ENCODE measurements at places on chromosomes 7 and 10.

DNA sequence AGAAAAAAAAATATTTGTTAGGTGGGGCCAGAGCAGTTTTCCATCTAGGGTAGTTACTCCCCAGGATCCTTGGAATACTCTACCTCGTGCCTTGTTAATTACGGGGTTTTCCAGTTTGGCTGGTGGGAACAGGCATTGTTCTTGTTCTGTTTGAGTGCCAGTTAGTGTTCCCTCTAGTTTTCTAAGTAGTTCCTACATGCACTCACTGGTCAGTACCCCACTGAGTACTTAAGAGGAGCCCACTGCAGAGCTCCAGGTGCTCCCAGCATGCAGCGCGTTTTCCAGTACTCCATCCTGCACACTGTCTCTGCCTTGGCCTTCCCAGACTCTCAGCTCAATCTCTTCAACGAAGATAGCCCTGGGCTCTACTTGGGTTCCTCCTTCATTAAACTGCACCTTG, 58.0 kb downstream of the AHCYL2 start:
- no peak for DNase-seq

GRCh38 chr7:39299695-39300094, 266.5 kb upstream of the YAE1 start:
- peak; percentile 9 for DNase-seq

- no peak for DNase-seq
Measured at GRCh38 chr10:92384741-92385140, 93.8 kb downstream of the MARCHF5 start.

- DNase-seq, result no peak
Measured at GRCh38 chr10:59968705-59969104, 62.3 kb upstream of the CCDC6 start.

- DNase-seq, result no peak
Measured at GRCh38 chr10:46237815-46238510, 48.8 kb upstream of the ANTXRL start.

- no peak for DNase-seq
Measured at GRCh38 chr7:110007320-110008063, 1083.4 kb upstream of the LRRN3 start.

DNA sequence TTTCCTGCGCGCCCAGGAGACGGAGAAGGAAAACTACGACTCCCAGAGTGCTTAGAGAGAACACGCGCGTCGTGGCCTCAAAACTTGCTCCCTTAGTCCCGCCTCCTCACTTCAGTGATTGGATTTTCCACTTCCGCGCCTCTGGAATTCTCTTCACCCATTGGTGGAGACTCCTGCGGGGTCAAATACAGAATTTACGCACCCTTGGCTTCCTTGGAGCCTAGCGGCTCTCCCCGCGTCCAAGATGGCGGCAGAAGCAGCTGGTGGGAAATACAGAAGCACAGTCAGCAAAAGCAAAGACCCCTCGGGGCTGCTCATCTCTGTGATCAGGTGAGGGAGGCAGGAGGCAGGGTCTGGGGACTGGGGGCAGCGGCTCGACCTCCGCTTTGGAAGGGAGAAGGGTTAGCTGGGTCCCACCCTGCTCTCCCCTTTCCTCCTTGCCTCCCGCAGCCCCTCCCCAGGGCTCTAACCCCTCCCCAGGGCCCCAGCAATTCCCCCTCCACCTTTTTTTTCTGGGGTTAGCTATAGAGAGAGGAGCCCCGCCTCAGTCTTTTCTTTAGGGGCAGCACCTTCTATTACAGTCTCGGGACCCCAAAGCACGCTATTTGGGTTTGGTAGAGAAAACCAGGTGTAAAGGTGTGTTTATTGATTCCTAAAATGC, at the start of gene EXOC4:
Gene EXOC4 (plus strand): TSS at position 221 of the 661 bp plus-strand sequence.
- peak; percentile 96 for DNase-seq

- no peak for DNase-seq
Measured at GRCh38 chr7:107652642-107653041, 8.0 kb upstream of the SLC26A4 start.

DNA sequence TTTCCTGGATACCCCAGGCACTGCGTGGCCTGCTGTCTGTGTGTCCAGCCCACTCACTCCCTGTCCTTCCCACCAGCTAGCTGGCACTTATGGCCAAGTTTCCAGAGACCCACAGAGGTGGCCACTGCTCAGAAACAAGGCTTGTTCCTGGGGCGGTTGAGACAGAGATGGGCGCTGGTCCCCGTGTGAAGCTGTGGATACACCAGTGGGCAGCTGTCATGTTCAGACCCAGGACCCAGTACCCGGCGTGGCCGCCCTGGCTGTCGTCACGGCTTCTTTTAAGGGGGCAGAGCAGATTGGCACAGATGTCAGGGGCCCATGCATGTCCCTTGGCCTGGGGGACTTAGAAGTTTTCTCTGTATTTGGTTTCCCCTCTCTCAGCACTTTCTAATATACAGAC, 36.3 kb downstream of the FOXL3 start:
- DNase-seq, result no peak

DNA sequence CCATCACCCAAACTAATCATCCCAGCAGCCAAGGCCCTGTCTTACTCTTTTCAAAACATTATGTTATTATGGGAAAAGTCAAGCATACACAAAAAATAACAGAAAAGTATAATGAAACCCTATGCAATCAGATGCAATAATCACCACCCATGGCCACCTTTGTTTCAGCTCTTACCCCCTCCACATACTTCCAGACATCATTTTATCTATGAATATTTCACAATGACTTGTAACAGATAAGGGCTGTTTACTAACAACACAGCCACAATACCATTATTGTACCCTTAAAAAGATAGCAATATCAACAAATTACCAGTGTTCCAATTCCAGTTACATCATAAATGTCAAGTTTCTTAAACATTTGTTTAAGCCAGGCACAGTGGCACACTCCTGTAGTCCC, 35.2 kb downstream of the AIFM2 start:
- no peak for DNase-seq

- no peak for DNase-seq
Measured at GRCh38 chr10:50480054-50481007, 143.4 kb downstream of the SGMS1 start.

GRCh38 chr7:27122077-27122910, 8.3 kb downstream of the HOXA4 start:
- DNase-seq, result no peak

- DNase-seq, result peak; percentile 89
Measured at GRCh38 chr7:20280475-20281351, 50.0 kb upstream of the ITGB8 start.

- no peak for DNase-seq
Measured at GRCh38 chr7:11155883-11156282, 182.2 kb downstream of the PHF14 start.

DNA sequence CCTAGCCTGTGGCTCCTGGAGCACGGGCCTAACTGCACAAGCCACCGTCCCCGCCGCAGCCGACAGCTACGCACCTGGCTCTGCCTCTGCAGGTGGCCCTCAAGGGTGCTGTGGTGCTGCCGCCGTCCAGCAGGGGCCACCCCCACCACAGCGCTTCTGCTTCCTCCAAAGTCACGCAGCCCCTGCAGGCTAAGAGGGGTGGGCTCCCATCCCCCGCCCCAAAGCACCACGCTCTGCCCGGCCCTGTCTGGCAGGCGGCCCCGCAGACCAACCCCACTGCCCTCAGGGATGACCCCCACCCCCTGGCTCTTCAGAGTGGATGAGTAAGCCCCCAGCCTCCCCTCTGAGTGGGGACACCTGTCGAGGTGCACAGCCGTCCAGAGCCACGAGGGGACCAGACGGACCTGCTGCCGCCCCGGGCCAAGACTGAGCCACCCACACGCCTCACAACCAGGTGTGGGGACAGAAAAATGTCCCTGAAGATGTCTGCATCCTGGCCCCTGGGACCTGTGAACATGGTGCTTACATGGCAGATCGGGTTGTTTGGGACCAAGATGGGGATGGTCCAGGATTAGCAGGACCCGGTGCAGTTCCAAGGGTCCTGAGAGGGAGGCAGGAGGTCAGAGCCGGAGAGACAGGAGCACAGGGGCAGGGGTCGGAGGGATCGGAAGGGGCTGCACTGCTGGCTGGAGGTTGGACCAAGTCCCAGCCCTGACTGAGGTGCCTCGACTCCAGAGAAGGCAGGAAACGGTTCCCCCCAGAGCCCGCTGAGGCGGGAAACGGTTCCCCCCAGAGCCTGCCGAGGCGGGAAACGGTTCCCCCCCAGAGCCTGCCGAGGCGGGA, 9.0 kb upstream of the ADAP1 start:
- no peak for DNase-seq

DNA sequence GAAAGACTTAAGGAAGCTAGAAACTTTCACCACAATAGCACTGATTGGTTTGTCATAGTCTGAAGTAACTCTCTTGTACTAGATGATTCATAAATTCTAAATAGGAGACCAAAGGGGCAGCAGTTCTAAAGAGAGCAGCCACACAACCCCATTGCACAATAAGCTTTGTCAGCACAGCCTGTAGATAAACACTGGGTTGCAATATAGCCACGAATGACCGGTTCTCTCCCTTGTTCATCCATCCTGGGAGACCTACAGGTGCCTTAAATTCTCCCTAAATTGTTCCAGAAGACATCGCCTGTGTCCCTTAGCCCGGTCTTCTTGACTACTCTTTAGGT, 167.0 kb downstream of the SNX13 start:
- DNase-seq, result peak; percentile 81

DNA sequence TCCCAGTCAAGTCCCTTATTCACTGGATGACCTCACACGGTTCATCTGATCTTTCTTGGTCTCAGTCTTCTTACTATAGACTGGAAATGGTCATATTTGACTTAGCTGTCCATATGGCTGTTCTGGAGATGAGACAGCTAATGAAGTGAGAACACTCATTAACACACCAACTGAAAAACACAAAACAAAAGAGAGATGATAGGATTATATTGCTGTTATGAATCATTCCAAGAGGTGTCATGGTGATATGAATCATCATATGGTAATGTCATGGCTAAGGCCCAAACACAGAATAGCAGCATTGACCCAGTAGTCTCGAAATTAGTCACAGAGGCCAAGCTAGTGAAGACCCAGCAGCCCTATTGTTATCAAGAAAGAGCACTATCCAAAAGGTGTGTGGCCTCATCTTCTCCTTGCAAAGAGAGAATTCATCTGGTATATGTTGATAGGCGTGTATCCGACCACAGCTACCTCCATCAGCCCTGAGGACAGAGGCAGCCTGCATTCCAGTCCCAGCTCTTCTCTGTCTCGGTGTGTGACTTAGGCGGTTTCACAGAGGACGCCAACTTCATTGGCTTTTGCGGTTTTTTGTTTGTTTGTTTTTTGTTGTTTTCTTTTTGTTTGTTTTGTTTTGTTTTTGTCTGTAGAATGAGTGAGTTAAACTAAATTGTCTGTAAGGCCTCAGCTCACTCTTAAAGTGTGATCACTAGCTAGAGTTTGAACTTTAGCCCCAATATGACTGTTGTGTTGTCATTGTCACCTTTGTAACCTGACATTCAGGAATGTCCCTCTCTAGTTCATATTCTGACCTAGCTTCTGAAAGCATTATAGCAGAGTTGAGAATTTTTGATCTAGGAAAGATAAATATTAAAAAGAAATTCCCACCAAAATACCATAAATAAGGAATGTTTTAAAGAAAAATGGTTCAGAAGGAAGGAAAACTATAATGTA, 97.4 kb upstream of the PDCD4 start:
- DNase-seq, result peak; percentile 73

GRCh38 chr10:79384773-79385391, 37.6 kb downstream of the PPIF start:
- no peak for DNase-seq

DNA sequence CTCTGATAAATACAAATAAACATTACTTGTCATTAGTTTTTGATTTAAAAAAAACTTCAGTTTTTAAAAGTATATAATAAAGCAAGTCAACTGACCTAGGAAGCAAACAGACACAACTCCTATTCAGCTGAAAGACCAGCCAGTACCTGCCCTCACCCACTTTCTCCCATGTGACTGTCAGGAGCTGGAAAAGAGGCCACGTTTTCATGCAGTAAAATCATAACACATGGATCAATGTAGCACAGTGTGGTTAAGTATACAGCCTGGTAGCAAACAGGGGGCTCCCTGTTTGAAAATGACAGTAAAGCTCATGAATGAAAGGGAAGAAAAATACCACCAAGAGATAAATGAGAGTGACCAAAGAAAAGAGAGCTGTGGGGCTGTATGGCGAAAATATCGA, 21.6 kb downstream of the KIN start:
- no peak for DNase-seq

- no peak for DNase-seq
Measured at GRCh38 chr7:20804345-20804744, 17.7 kb upstream of the SP8 start.

- DNase-seq, result peak; percentile 15
Measured at GRCh38 chr7:132412435-132412834, 163.8 kb downstream of the PLXNA4 start.

DNA sequence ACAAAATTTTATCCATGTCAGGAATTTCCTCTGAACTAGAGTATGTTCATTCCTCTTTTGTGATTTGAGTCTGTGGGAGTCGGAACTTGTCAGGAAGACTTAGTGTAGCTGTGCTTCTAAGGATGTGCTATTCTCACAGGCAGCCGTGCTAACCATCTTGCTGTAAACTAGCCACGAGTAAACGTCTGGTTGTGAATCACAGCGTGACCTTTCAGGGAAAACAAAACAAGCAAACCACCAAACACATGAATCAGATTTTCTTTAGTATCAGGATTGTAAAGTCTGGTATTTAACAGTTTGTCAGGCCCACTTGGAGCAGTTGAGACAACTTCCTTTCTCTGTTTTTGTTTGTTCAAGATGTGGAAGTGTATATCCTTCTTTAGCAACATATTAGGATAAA, 32.0 kb downstream of the AUTS2 start:
- DNase-seq, result peak; percentile 1

DNA sequence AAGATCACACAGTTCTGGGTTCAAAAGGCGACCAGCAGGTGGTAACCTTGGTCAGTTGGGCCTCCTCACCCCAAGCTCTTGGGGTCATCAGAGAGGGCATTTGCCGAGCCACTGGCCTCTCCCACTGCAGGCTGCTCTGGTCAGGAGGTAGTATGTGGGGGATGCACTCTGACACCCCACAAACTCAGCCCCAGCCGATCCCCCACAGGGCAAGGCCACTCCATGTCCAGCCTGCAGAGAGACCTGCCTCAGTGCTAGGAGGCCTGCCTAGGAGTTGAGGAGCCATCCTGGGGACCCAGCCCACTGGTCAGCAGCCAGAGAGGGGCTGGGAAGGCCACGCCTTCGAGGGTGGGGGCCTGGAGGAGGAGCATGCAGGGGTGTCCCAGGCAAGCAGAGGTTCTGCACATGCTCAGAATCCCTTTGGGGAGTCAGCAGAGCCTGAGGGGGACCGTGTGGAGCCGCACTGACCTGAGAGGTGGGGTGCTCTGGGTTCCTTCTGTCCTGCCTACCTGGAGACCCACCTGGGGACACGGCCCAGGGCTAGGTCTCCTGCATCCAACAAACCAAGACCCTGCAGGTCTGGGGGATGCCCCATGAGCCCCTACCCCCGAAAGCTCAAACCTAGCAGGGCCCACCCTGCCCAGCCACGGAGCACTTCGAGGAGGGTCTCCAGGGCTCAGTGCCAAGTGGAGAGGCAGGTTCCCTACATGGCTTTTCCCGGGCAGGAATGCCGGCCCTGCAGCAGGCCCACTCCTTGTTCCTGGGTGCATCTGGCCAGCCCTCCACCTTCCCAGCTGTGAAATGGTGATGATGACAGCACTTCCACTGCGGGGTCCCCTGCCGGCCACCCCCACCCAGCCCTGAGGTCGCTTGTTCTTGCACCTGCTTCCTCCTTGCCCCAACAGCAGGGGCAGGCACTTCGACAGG, 58.5 kb downstream of the RASGEF1A start:
- no peak for DNase-seq

Measured in RPMI7951 (cell line).